Activated naive CD8-positive, alpha-beta T cell treated with anti-CD3 and anti-CD28 coated beads for 36 hours (primary cell): ENCODE measurements at places on chromosomes 12 and 14.

DNA sequence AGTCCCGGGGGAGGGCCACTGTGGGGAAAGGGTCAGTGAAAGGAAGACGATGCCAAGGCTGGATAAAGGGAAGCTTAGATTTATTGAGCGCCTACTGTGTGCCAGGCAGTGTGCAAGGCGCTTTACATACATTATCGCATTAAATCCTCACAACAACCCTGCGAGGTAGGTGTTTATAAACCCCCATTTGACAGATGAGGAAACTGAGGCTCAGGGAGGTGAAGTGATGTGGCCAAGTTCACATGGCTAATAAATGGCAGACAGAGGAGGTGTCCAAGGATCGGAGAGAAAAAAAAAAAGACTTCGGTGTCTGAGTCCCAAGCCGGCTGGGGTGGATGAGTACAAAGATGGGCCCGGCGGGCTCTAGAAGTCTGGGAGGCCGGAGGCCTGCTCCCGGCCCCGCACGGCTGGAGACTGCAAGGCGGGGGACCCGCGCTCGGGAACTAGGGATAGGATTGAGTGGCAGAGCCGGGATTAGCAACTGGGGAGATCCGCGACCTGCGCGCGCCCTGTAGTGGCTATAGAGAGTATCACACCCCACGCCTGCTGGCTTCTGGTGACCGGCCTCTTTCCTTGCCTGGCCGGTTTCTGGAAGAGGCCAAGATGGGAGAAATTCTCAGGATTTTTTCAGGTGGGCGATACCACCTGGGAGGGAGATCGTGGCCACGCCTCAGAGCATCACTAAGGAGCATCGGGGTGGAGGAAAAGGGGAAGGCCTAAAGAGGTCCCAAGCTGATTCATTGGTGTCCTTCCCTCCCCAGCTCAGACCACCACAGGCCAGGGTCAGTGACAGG lies 3.9 kb downstream of the DDN start:
- H3K27ac ChIP-seq: no peak overlapping the region
- peaks cover 25% of the 10 kb centered on the region for H3K4me1 ChIP-seq
- H3K4me3 ChIP-seq: no peak overlapping the region
- H3K36me3 ChIP-seq: peaks cover under 1% of the 10 kb centered on the region

- no peaks in the 10 kb centered on the region for H3K27me3 ChIP-seq
- no peak for DNase-seq
- H3K27ac ChIP-seq: no peak overlapping the region
- H3K36me3 ChIP-seq: peaks cover 44% of the 10 kb centered on the region
- peaks cover 8% of the 10 kb centered on the region for H3K4me1 ChIP-seq
Observed at GRCh38 chr12:113252494-113252893, 31.2 kb downstream of the TPCN1 start.

GRCh38 chr12:66533767-66534166 lies 145.1 kb downstream of the GRIP1 start:
- H3K36me3 ChIP-seq: no peaks in the 10 kb centered on the region
- H3K27ac ChIP-seq: no peak overlapping the region
- no peaks in the 10 kb centered on the region for H3K27me3 ChIP-seq
- H3K4me3 ChIP-seq: no peak overlapping the region
- peaks cover 2% of the 10 kb centered on the region for H3K4me1 ChIP-seq

DNA sequence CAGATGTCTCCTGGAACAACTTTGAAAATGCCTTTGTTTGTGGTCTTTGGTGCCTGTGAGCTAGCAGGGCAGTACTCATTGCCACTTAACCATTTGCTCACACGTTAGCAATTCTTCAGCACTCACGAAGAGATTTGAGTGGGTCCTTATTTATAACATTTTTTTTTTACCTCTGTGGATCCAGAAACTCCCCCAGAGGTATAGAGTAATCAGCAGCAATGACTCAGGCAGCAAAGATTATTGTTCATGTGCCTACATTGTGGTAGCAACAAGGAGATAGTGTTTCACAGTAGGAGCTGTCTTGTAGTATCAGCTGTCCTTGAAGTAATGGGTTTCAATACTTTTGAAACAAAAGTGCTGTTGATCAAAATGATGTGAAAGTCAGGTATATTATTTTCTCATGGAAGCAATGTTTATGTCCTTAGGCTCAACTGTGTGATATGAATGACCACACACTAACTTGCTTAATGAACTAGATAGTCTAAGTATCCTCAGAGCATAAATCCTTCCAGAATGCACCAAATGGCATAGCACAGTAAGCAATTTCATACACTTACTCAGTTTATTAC lies 304.1 kb downstream of the EGLN3 start:
- H3K4me3 ChIP-seq: no peak overlapping the region
- no peak overlapping the region for H3K27ac ChIP-seq
- H3K36me3 ChIP-seq: no peaks in the 10 kb centered on the region
- no peaks in the 10 kb centered on the region for H3K27me3 ChIP-seq
- no peaks in the 10 kb centered on the region for H3K4me1 ChIP-seq

GRCh38 chr12:68901551-68901950 lies 31.4 kb downstream of the CPM start:
- H3K36me3 ChIP-seq: no peaks in the 10 kb centered on the region
- H3K4me1 ChIP-seq: no peaks in the 10 kb centered on the region
- H3K27me3 ChIP-seq: peaks cover 4% of the 10 kb centered on the region

DNA sequence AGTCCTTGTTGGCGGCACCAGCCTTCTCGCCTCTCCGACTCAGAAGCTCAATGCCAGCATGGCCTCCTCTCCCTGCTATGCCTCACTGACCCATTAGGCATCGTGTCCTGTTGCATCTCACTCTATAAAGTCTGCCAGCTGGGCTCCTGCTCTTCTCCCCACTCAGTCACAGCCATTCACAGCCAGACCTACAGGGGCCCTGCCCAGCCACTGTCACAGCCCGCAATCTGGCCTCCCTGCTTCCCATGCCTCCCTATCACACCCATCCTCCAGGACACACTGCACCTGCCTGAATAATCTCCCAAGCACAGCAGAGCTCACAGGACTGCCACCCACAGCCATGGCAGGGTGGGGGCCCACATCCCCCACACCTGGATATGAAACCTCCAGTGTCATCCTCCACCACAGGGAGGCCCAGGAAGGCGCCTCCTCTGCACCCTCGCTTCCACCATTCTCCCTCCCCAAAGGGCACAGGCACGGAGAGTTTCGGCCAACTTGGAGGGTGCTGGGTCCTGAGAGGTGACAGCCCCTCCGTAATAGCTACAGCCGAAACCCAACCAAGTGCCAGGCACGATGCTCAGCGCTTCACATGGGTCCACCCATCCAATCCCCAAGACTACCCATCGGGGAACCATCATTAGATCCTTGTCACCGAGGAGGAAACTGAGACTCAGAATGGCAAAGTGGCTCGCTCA lies 370.3 kb downstream of the BCL11B start:
- peak overlapping the region; percentile 39 for H3K27ac ChIP-seq
- no peaks in the 10 kb centered on the region for H3K27me3 ChIP-seq
- no peaks in the 10 kb centered on the region for H3K36me3 ChIP-seq
- H3K4me3 ChIP-seq: no peak overlapping the region

GRCh38 chr14:61461808-61462275 lies 140.5 kb downstream of the PRKCH start:
- H3K36me3 ChIP-seq: peaks cover 76% of the 10 kb centered on the region
- H3K4me1 ChIP-seq: peaks cover 65% of the 10 kb centered on the region
- H3K27me3 ChIP-seq: no peaks in the 10 kb centered on the region
- H3K4me3 ChIP-seq: peak overlapping the region; percentile 5
- H3K27ac ChIP-seq: peak overlapping the region; percentile 98

- no peaks in the 10 kb centered on the region for H3K36me3 ChIP-seq
- no peak overlapping the region for H3K4me3 ChIP-seq
- no peaks in the 10 kb centered on the region for H3K27me3 ChIP-seq
- H3K27ac ChIP-seq: no peak overlapping the region
- no peak for DNase-seq
- no peaks in the 10 kb centered on the region for H3K4me1 ChIP-seq
Observed at GRCh38 chr12:77179515-77179914, 114.1 kb upstream of the E2F7 start.

DNA sequence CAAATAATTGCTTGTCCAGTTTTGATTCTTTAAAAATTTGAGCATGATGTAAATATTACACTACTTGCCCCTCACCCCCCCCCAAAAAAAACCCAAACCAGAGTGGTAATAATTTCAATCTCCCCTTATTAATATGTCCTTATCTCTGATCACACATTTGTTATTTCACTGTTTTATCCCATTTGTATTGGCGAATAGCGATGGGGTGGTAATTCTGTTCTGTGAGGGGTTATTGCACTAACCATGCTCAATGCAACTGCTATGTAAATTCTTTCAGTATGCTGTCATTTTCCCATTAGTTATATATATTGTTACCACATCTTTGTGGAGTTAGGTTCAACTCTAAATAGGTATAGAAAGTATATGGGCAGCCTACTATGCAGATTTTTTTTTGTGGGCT lies 1.1 kb downstream of the RIMKLB start:
- H3K4me3 ChIP-seq: peak overlapping the region; percentile 93
- H3K27ac ChIP-seq: peak overlapping the region; percentile 39
- peaks cover 21% of the 10 kb centered on the region for H3K4me1 ChIP-seq
- no peaks in the 10 kb centered on the region for H3K27me3 ChIP-seq

GRCh38 chr12:103880299-103881142 lies 39.5 kb upstream of the NT5DC3 start:
- no peaks in the 10 kb centered on the region for H3K27me3 ChIP-seq
- H3K4me3 ChIP-seq: no peak overlapping the region
- no peaks in the 10 kb centered on the region for H3K36me3 ChIP-seq
- no peak for DNase-seq
- no peak overlapping the region for H3K27ac ChIP-seq

GRCh38 chr12:124032265-124032886 lies 59.4 kb downstream of the ZNF664 start:
- H3K36me3 ChIP-seq: no peaks in the 10 kb centered on the region
- DNase-seq: no peak
- no peaks in the 10 kb centered on the region for H3K4me1 ChIP-seq
- peaks cover 4% of the 10 kb centered on the region for H3K27me3 ChIP-seq
- H3K4me3 ChIP-seq: no peak overlapping the region
- no peak overlapping the region for H3K27ac ChIP-seq

- H3K27me3 ChIP-seq: no peaks in the 10 kb centered on the region
- DNase-seq: no peak
- no peaks in the 10 kb centered on the region for H3K4me1 ChIP-seq
- H3K4me3 ChIP-seq: no peak overlapping the region
Observed at GRCh38 chr12:110369992-110370391, 33.5 kb downstream of the ANAPC7 start.

DNA sequence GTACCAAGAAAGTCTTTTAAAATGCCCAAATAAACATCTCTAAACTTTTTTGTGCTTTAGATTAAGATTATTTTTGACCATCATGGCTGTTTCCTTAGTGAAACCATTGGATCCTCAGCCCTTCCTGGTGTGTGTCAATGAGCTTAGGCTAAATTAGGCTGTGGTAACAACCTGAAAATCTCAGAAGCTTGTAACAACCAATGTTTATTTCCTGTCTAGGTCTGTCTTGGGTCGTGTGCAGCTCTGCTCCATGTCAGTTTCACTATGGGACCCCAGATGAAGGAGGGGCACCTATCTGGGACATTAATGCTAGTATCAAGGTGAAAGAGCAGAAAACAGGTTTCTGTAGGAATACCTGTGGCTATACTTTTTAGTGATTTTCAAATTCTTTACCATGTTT lies 49.9 kb downstream of the KCNMB4 start:
- no peak overlapping the region for H3K27ac ChIP-seq
- H3K4me3 ChIP-seq: no peak overlapping the region
- no peaks in the 10 kb centered on the region for H3K27me3 ChIP-seq
- H3K36me3 ChIP-seq: no peaks in the 10 kb centered on the region

- DNase-seq: no peak
- no peak overlapping the region for H3K4me3 ChIP-seq
- no peaks in the 10 kb centered on the region for H3K36me3 ChIP-seq
- no peaks in the 10 kb centered on the region for H3K27me3 ChIP-seq
Observed at GRCh38 chr14:75338398-75338797, 59.8 kb downstream of the FOS start.

DNA sequence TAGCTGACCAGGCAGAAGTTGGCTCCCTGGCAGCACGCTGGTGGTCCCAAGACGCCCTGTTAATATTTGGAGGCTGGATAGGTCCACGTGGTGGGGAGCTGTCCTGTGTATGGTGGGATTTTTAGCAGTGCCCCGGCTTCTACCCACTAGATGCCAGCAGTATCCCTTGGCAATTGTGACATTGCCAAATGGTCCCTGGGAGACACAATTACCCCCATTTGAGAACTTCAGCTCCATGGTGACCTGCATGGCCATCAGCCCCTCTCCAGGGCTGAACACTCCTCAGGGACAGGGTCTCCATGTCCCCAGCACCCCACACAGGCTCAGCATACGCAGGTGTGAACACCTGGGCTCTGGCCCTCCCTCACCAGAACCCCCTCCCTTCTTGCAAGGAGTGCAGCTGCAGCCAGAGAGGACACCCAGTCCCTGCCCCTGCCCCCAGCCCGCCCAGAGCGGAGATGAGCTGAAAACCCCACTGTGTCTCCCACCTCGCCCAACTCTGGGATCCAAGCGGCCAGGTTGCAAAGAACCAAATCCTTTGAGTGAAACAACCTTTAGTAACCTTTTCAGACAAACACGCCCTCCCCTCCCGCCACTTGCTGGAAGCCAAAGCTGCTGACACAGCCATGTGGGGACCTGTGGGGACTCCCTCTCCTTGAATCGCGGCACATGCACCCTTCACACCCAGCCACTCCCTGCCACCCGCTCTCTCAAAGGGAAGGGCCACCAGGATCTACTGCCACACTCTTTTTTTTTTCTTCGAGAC lies 120.4 kb downstream of the CALM1 start:
- H3K4me1 ChIP-seq: no peaks in the 10 kb centered on the region
- H3K4me3 ChIP-seq: no peak overlapping the region
- DNase-seq: no peak
- no peak overlapping the region for H3K27ac ChIP-seq
- no peaks in the 10 kb centered on the region for H3K27me3 ChIP-seq

DNA sequence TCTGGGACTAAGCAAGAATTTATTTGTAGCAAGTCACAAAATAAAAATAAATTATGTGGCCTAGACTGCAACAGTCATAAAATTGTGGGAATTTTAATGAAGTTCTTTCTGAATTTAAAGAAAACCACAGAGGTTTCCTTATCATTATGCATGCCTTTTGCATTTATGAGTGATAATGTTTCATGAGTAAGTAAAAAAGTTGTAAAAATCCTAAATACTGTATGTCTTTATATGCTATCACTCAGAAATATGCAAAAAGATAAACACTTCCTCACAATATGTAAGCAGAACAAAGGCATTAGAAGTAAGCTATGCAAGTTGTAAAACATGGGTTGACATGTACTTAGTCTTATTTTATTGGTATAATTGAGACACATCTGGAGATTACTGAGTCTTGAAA lies 239.4 kb upstream of the PDE3A start:
- no peak for DNase-seq
- H3K4me3 ChIP-seq: no peak overlapping the region
- H3K4me1 ChIP-seq: no peaks in the 10 kb centered on the region
- H3K27ac ChIP-seq: no peak overlapping the region
- H3K27me3 ChIP-seq: no peaks in the 10 kb centered on the region

DNA sequence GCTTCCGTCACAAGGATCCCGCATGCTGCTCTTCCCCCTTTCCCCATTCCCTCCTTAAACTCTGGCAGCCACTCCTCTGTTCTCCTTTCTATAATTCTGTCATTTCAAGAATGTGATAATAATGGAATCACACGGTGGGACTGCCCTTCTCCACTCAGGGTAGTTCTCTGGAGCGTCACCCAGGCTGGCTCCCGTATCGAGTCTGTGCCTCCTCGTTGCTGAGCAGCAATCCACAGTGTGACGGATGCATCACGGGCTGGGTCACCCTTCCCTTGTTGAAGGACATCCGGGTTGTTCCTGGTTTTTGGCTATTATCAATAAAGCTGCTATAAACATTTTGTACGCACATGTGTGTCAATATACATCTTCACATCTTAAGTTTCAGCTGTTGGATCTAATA lies 5.7 kb upstream of the SYNE3 start:
- H3K4me1 ChIP-seq: peaks cover 86% of the 10 kb centered on the region
- peak overlapping the region; percentile 44 for H3K4me3 ChIP-seq
- peak overlapping the region; percentile 99 for H3K27ac ChIP-seq
